ENCODE measurements at places on chromosomes 1 and 21. TPM values are rescaled to one million over a fixed set of nuclear protein-coding genes. Genes with fewer than 3 reads are reported as not detected.
A peak's percentile ranks its signal among the peaks of the same experiment; 100 is the strongest.

DNA sequence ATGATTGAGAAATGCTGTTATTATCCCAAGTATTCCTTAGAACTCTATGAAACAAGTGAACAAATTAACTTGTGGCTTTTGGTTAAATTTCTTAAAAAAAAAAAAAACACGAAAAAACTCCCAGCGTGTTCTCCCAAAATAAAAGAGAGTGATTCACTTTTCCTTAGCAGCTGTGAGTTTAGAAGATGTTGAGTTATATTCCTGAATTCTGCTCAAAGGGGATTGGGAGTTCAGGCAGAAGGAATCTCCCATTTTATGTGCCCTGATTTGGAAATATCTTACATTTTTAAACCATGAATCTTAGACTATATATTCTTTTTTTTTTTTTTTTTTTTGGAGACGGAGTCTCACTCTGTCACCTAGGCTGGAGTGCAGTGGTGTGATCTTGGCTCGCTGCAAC lies 34.3 kb downstream of the SMG7 start:
- no peak for DNase-seq

GRCh38 chr1:162292422-162292849 lies 84.2 kb downstream of the SPATA46 start:
- no peak for DNase-seq

- DNase-seq = no peak
Observed at GRCh38 chr1:165942927-165943597, 115.6 kb downstream of the UCK2 start.

DNA sequence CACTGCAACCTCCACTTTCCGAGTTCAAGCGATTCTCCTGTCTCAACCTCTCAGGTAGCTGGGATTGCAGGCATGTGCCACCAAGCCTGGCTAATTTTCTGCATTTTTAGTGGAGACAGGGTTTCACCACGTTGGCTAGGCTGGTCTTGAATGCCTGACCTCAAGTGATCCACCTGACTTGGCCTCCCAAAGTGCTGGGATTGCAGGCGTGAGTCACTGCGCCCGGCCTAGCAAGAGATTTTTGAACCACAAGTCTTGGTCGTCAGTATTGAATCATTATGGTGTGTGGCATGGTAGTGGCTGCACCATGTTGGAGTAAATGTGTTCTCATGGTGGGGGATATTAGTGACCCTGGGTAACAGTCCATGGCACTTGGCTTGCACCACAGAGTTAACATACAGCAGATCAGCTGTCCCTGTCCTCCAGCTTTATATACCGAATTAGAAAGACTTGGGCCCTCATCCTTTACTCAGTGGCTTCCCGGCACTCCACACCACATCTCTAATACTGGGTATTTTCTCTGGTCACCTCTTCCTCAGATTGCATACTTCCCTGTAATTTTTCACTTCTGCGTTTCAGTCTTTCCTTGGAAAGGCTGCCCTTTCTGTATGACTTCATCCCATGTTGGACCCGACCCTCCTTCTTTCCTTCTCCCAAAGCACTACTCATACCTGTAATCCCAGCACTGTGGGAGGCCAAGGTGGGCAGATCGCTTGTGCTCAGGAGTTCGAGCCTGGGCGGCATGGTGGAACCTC lies 25.1 kb downstream of the AK4 start:
- no peak for DNase-seq

DNA sequence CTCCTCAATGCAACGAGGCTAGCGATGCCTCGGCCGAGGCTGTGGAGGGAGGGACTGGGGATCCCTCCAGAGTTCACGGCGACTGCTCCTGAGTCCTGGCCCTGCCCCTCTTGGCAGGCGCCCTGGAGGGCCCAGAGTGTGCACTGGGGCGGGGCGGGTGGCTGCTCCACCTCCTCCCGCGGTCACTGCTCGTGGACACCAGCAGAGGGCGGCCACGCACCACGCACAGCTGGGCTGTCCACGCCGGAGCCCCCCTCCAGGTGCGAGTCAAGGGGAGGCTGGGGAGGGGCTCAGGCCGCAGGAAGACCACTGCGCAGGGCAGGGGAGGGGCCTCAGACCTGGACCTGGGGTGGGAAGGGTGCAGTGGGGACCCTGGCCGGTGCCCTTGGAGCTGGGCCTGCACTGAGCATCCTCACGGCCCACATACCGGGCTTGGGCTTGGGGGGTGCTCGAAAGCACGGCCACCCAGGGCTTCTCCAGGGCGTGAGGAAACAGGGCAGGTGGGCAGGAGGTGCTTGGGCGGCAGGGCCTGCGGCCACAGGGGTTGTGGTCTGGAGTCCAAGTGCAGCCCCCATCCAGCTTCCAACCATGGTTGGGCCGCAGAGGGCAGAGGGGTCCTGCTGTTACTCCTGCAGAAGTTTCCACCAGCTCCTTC lies 20.6 kb upstream of the TTC34 start:
- peak; percentile 76 for DNase-seq

Gene AVPR1B
- polyA plus RNA-seq = not detected

- DNase-seq = no peak
Observed at GRCh38 chr1:241810769-241811405, 37.1 kb upstream of the EXO1 start.

DNA sequence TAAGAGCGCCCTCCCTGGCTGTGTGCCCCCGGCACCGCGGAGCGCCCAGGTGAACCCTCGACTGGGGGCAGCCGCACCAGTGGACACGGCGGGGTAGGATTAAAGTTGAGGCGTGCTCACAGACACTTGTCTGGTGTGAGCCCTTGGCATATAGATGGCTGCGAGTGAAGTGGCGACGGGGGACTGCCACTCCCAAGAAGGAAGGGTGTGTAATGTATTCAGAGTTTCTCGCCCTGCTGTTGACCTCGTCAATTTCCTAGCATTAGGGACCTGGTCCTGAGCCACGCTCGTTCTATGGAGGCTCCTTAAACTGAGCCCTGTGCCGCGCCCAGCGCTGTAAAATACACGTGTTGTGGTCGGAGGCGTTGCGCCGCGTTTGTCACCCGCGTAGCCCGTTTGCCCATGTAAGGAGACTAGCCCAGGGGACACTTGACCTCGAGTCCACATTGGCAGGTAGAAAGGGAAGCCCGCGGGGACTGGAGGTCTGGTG lies 554 bp downstream of the EVA1C start:
- peak; percentile 45 for DNase-seq

DNA sequence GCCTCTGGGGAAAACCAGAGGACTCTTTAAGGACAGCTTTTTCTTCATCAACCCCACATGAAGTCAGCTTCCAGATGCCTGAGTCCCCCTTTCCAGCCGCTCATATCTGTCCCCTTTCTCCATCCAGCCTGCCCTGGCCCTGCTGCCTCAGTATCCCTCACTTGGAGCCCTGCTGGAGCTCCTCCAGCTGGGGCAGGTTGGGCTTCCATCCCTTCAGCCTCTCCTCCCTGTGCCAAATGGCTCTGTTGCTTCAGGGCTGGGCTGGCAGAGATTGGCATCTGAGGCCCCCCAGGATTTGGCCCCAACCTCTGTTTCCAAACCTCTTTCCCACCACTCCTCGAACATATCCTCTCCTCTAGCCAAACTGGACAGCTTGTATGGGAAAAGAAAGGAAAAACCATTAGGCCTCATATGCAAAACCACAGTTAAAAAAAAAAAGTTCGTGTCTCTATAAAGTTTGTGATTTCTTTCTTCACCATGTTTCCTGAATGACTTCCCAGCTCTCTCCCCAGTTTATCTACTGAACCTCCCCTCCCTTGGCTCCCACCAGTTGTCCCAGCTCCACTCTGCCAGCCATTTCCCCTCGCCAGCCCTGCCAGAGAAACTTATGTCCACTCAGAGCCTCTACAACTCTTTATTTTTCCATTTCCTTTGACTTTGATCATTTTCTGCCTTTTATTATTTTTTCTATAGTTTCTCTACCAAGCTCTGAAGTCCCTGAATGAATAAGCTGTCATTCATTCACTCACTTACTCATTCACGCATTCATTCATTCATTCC lies 217.9 kb downstream of the FOXD2 start:
- DNase-seq = peak; percentile 20

Gene CMPK1
- 55.8 TPM for polyA plus RNA-seq

DNA sequence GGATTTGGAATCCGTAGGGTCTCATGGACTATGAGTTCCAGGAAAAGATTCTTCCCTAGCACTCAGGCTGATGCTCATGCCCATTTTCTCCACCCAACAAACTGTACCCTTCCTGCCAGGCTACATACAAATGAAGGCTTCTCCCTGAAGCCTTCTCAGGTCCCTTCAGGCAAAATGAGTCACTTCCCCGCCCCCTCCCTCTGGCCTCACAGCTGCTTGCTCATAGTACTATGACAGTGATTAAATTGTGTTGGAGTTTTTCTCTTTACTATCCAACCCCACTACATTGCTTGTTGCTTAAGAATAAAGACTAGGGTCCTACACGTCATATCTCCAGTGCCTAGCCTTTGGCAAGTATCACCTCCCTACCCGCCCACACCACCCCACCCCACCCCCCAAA lies 207.6 kb upstream of the NFIA start:
- no peak for DNase-seq

DNA sequence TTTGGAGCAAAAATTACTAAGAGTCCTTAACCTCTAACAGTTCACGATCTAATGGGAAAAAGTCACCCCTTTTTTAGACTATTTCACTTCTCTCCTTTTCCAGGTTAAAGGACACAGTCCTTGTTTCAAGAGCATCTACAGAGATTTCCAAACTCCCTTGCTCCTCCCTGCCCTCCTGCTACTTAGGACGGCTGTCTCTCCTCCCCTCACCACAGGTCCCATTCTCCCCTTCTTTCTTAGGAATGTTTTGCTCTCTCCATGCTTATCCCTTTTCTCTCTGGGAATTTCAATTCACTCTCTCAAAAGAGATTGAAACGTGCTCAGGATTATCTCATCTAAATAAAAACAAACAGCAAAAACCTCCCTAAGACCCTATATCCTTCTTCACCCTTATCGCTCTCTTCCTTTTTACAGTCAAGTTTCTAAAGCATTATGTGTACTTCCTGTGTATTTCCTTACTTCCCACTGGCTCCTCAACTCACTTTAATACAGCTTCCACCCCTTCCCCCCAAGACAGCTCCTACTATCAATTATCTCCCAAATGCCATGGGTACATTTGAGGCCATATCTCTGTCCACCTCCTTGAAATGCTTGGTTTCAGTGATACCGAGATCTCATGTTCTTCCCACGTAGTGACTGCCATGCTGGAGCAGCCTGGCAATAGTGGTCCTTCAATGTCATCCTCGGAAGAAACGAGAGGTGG lies 43.2 kb upstream of the ZNF281 start:
- DNase-seq = no peak

DNA sequence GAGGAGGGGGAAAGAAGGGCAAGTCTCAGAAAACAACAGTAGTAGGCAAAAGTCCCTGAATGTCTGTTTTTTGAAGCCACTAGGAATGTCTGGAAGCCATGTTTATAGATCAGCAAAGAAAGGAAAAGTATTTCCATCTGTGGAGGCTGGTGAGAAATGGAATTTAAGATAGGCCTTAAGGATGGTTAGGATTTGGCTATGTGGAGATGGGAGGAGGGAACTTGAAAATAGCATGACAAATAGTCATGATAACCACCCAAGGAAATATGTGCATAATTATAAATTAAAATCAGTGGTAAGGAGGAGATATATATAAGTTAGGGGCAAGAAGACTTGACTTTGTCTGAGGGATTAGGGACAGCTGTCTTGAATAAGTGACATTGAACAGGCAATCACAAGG lies 33.8 kb upstream of the FGGY start:
- no peak for DNase-seq
